ENCODE measurements at places on chromosomes 13 and 19.

- DNase-seq, result no peak
These were observed 13.4 kb downstream of the TM6SF2 start for GRCh38 chr19:19259741-19260140.

DNA sequence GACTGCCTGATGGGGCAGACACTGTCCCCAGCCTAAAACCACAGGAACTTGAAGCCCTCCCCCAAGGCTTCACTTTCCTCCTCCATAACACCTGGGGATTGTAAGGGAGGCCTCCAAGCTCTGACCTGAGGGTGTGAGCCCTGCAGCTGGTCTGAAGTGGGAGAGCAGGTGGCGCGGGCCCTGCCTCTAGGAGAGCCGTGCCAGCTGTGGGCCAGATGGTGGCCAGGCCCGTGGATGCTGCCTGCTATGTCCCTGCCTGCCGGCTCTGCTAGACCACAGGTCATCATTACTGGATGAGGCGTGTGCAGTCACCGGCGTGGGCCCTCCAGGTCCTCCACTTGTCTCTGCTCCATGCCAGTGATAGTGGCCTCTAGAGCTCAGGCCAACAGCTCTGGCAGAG, 3.5 kb upstream of the KLHL26 start:
- no peak for DNase-seq

GRCh38 chr13:44218501-44219240, 155.0 kb upstream of the SERP2 start:
- no peak for DNase-seq

GRCh38 chr19:2594319-2594718, 108.2 kb downstream of the GNG7 start:
- DNase-seq, result no peak

DNA sequence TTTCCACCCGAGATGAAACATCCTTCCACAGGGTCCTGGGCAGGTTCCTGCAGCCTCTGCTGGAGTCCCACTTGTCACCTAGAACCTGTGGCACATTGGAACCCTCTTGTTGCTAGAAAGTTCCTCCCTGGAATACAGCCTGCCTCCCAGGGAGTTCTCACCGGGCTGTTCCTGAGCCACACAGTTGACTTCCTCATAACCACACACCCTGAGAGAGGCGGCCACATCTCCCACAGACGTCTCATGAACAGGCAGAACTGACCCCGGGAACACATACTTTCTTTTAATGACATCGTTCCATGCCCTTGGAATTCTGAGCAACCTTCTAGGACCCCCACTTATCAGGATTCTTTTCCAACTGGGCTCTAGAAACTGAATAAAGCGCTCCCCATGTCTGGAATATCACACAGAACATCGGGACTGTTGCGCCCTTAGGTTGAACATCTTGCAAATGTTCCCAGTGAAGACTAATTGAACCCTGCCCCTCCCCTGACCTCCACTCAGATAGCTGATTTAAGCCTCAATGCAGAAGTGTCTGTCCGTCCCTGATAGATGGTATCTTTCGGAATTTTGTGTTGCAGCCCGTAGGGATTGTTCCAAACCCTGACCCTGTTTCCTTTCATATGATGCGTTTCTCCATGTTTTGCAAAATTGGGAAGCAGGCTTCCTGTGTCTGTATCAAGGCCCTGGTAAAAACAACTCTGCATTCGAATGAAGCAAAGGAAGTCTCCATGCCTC, 91.1 kb downstream of the RAB20 start:
- no peak for DNase-seq

DNA sequence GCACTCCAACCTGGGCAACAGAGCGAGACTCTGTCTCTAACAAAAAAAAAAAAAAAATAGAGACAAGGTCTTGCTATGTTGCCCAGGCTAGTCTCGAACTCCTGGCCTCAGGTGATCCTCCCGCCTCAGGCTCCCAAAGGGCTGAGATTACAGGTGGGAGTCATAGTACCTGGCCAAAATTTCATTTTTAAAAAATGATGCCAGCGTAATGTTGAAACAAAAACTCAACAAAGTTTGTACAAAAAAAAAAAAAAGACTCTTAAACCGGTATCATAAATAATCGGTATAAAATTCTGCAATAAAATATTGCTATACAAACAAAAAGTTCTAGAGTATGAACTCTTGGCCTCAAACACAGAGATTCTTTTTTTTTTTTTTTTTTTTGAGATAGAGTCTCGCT, 3.5 kb downstream of the GMFG start:
- DNase-seq, result no peak

DNA sequence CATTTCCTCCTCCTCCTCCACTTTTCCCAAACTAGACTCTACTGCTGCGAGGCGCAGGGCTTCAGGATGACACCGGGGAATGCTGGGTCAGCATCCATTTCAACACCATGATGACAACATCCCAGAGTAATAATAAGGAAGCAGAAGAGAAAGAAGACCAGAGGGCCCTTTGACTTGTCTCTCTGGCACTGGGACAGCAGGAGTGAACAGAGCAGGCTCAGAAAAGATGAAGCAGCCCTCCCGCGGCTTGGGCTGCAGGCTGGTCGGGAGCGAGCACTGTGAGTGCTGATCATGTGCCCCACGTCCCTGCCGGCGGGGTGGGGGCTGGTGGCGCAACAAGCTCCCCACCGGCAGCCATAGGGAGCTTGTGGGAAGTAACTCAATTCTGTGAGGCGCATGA, 30.5 kb downstream of the RANBP3 start:
- no peak for DNase-seq

GRCh38 chr13:30133554-30133912, 173.8 kb downstream of the KATNAL1 start:
- DNase-seq, result no peak

GRCh38 chr19:39080431-39080830, 3.7 kb upstream of the ACP7 start:
- no peak for DNase-seq

DNA sequence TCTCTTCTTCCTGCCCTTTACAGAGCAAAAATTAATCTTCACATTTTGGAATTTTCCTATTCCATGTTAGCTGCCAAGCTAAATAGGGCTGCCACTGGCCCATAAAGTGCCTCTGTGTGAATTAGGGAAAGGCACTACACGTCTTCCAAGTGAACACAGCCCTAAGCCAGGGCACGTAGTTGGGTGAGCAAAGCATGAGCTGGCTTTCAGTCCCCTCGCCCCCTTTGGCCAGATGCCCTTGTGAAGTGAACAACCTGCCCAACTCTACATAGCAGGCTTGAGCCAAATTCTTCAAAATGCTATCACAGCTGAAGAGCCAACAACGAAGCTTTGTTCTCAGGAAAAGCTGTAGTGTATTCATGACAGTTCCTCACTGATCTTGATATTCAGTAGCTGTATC, 213.1 kb downstream of the OXGR1 start:
- no peak for DNase-seq

- no peak for DNase-seq
These were observed 174.5 kb downstream of the TBC1D4 start for GRCh38 chr13:75307370-75307949.

GRCh38 chr19:57052081-57052480, 67.7 kb upstream of the USP29 start:
- DNase-seq, result no peak

DNA sequence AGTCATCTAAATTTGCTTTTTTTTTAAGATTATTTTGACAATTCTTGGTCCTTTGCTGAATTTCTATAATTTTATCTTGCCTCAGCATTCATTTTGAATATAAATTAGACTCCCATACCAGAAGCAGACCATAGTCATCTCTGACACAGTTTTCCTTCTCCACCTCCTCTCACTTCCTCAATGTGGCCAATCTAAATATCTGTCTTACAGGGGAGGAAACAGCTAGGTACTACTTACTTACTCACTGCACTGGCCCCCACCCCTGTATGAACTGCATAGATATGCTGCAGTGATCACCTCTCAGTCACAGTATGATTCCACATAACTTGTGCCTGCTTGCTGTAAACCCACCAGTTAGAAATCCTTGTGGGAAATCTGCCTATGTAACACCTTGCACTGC, 665.6 kb downstream of the FGF9 start:
- no peak for DNase-seq

Data from activated CD4-positive, CD25-positive, alpha-beta regulatory T cell treated with anti-CD3 and anti-CD28 coated beads, Interleukin-2, amount 50 U/mL, for 72 hours (primary cell).